ENCODE measurements at places on chromosomes 12 and 14.

- no peaks in the 10 kb centered on the region for H3K36me3 ChIP-seq
- H3K4me3 ChIP-seq, result no peak overlapping the region
- H3K4me1 ChIP-seq, result no peaks in the 10 kb centered on the region
- no peak for DNase-seq
These were observed 145.1 kb upstream of the C14orf180 start for GRCh38 chr14:104434214-104435076.

DNA sequence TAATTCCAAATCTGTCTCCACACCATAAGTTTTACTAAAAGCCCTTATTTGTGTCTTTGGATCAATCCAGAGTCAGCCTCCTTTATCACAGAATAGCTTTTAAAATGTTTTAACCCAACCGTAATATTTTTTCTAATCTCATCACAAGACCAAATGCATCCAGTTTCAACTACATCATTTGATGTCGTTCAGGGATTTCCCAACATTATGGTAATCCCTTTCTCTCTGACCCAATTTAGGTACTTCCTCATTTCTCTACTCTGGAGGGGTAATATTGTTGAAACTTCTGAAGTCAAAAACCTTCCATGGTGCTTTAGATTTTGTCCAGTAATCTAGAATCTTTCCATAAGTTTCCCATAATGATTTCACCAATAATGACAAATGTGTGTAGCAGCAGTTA, 596.8 kb downstream of the SOX5 start:
- no peak for DNase-seq
- H3K36me3 ChIP-seq, result no peaks in the 10 kb centered on the region
- no peaks in the 10 kb centered on the region for H3K27me3 ChIP-seq
- no peak overlapping the region for H3K4me3 ChIP-seq

DNA sequence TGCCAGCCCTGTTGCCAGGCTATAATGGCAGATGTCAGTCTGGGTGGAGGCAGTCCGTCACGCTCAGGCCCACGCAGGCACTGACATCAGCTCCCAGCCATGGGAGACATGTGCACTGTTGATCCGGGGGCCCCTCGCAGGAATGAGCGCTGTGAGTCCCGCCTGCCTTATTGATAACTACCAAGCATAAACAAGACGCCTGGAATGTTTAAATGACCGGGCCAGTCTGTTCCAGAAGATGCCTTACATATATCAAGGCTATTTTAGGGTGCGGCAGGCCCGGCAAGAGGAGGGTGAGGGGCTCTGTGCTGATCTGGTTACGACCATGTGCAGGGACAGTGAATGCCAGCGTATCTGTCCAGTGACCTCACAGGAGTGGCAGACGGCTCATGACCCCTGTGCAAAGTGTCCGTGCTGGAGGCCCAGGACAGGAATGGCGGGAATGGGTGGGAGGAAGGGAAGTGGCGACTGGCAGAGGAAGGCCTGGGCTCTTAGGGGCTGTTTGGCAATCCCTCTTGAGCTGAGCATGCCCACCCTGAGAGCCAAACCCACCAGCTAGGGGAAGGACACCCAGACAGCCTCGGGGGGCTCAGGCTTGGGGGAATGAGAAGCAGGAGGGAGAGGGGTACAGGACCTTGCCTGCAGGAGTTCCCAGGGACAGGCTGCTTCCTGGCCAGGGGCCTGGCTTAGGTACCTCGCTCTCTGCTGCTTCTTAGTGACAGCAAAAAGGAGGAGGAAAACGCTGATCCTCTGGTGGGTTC, 49.3 kb downstream of the DLK1 start:
- no peak overlapping the region for H3K4me3 ChIP-seq
- no peaks in the 10 kb centered on the region for H3K36me3 ChIP-seq
- no peak for DNase-seq
- no peaks in the 10 kb centered on the region for H3K27me3 ChIP-seq
- no peak overlapping the region for H3K27ac ChIP-seq
- H3K4me1 ChIP-seq, result no peaks in the 10 kb centered on the region

- H3K27me3 ChIP-seq, result no peaks in the 10 kb centered on the region
- no peaks in the 10 kb centered on the region for H3K36me3 ChIP-seq
- H3K27ac ChIP-seq, result no peak overlapping the region
- H3K4me1 ChIP-seq, result no peaks in the 10 kb centered on the region
- DNase-seq, result no peak
These were observed 17.1 kb upstream of the YBX3 start for GRCh38 chr12:10740182-10740581.

GRCh38 chr12:122834921-122835749, at the start of gene HIP1R:
Gene HIP1R (plus strand): TSS chr12:122835457. CDS start chr12:122835551, 94 bp downstream.
- H3K4me3 ChIP-seq, result peak within 1 kb of the TSS; percentile 77
- H3K36me3 ChIP-seq, result peaks cover 4% of the 10 kb centered on the region
- peak; percentile 49 for DNase-seq
- no peaks in the 10 kb centered on the region for H3K27me3 ChIP-seq
- H3K27ac ChIP-seq, result peak within 1 kb of the TSS; percentile 70

DNA sequence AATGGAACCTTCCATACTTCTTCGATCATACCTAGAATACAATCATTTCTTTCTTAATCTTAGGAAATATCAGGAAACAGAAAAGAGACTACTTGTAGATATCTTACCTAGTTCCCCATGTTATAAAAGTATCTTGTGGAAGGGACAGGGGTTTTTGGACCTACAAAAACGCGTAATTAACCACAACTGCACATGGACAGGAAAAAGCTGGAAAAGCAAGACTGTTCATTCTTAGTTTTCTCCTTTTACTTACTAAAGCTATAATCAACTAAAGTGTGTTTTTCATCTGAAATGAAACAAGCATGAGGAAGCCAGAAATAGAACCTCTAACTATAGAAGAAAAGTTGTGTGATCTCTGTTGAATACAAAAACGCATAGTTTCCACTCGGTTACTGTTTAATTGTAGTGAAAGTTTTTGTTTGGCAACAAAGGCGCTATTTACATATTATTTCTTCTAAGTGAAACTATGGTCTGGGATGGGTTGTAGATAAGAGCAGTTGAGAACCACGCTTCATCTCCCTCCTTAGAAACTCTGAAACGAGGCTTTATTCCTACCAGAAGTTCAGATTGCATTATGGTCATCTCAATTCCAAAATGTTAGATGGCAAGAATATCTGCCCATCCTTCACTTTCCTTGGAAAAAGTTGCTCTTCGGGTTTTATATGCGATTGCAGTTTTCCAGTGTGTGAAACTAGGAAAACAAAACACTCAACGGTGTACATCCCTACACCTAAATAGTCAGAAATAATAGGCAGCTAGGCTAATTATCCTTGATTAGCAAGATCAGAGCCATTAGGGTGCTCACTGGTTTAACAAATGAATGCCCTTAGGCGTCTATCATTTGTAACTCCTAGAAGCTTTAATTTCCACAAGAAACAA, 1.1 kb downstream of the BCAT1 start:
- H3K4me1 ChIP-seq, result peaks cover 12% of the 10 kb centered on the region
- H3K4me3 ChIP-seq, result peak overlapping the region; percentile 82
- H3K27me3 ChIP-seq, result no peaks in the 10 kb centered on the region
- H3K27ac ChIP-seq, result no peak overlapping the region

DNA sequence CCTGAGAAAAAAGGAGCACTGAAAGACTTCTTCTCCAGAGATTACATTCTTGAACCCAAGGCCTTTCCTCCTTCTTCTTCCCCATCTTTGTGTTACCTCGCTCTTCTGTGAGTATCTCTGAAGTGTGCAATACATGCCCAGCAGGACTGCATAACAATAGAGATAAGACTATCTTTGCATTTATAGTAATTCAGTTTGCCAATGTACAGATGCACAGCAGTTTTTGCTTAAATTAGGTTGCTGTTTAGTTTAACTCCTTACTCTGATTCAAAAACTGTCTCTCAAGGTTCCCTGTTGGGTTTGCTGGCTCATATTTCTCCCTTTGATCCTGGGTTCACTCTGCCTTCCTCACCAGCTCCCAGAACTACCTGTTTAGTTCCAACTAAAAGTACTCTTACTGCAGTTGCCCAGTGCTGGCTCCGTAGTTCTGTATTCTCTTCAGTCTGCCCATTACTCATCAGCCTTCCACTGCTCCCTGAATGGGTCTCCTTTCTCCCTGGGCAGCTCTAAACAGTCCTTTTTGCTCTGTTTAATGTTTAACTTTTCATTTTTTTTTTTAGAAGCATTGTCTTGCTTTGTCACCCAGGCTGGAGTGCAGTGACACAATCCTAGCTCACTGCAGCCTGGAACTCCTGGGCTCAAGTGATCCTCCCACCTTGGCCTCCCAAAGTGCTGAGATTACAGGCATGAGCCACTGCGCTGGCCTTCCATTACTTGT, 180.6 kb upstream of the CAND1 start:
- no peak for DNase-seq
- H3K36me3 ChIP-seq, result no peaks in the 10 kb centered on the region
- no peaks in the 10 kb centered on the region for H3K4me1 ChIP-seq

DNA sequence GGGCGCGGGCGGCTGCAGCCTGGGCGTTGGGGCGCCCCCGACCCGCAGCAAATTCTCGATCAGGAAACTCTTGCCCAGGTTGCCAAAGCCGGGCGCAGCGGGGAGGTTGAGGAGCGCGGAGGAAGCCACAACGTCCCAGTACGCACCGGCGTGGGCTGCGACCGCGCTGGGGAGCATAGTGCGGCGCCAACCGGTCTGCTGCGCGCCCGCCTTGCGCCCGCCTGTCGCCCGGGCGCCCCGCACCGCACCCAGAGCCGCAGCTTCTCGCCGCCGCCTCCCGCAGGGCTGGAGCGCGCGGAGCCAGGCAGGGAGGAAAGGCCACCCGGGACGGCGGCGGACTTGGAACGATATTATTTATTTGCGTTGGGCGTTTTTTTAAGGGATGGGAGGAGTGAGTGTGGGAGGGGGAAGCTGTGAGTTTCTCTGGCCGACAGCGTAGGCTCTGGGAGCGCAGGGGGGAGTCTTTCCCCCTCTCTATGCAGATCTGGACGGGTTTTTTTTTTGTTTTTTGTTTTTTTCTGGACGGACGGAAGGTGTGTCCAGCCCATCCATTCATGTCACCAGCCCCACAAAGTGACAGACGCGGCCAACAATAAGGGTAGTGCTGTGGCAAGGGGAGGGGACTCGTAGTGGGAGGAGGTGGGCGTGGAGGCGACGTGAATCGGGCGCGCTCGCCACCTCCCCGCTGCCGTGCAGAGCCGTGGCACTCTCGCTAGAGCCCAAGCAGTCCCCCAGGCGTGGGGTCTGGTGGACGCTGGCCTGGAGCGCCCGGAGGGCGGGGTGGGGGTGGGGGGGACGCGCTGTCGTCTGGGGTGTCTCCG, at the start of gene DBX2:
Gene DBX2, minus strand, starts transcription at position 349 of the 821 bp plus-strand sequence. Its CDS starts 172 bp downstream, at position 177.
- H3K4me1 ChIP-seq, result peaks cover 3% of the 10 kb centered on the region
- H3K27me3 ChIP-seq, result peaks cover 19% of the 10 kb centered on the region
- H3K4me3 ChIP-seq, result no peak within 1 kb of the TSS
- H3K27ac ChIP-seq, result no peak within 1 kb of the TSS
- no peaks in the 10 kb centered on the region for H3K36me3 ChIP-seq

DNA sequence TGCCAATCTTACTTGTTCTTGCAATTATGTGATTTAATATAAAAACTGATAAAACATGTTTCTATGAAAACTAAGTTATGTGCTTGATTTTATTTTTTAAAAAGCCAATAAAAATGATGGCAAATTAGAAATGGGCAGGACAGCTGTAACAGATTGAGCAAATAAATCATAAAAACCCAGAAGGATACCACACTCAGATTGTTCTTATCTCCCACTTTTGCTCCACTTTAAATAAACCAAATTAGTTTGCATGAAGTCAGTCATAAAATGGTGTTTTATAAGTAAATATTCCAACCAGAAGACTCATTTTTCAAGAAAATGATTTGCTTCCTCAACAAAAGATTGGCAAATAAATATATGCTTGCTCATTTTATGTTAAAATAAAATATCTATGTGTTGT, 307.9 kb upstream of the G2E3 start:
- no peaks in the 10 kb centered on the region for H3K27me3 ChIP-seq
- H3K4me1 ChIP-seq, result no peaks in the 10 kb centered on the region
- no peak overlapping the region for H3K27ac ChIP-seq
- H3K4me3 ChIP-seq, result no peak overlapping the region

- H3K4me1 ChIP-seq, result peaks cover 10% of the 10 kb centered on the region
- peak overlapping the region; percentile 55 for H3K4me3 ChIP-seq
- no peaks in the 10 kb centered on the region for H3K36me3 ChIP-seq
- H3K27me3 ChIP-seq, result peaks cover 33% of the 10 kb centered on the region
These were observed 905 bp downstream of the CISTR start for GRCh38 chr12:53750812-53751335.

DNA sequence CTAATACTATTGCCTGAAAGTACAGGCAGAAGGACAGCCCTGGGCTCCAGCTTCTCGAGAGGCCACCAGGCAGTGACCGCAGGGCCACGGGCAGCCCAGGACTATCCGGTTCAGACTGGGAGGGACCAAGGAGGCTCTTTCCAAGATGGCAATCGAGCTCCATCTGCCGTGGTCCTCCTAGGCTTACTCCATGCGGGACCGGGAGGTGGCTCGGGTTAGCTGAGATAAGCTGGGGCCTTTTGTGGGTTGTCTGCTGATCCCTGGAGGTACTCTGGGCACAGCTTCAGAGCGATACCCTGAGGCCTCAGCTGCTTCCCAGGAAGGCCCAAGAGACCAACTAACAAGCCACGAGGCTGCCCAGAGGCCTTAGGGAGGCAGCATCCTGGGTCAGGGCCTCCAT, 33.1 kb downstream of the SNRNP35 start:
- H3K27me3 ChIP-seq, result peaks cover 3% of the 10 kb centered on the region
- H3K4me1 ChIP-seq, result no peaks in the 10 kb centered on the region
- H3K27ac ChIP-seq, result no peak overlapping the region
- H3K36me3 ChIP-seq, result no peaks in the 10 kb centered on the region

DNA sequence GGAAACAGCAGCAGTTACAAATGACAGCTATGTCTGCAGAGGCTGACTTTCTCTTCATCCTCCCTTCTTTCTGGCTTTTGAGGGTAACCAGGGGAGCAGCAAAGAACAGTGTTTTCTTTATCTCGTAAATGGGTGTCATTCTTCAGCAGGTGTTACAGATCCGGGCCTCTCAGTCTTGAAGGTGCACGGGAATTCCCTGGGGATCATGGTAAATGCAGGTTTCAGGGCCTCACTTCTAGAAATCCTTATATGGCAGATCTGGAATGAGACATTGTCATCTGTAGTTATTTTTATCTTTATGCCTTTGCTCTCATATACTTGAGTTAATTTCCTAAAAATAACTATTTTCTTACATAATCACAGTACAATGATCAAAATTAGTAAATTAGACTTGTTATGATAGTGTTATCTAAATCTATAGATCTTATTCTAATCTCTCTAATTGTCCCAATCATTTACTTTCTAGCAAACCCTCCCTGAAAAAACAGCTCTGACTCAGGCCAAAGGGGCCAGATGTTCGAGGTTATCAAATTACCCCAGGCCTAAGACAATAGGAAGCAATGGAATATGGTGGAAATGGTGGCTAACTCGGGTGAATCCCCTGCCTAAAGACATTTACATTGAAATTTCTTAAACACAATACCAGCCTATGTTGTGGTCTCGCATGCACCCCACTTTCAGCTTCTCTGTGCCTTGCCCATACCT, 145.0 kb downstream of the CAND1 start:
- H3K27ac ChIP-seq, result no peak overlapping the region
- DNase-seq, result no peak
- no peaks in the 10 kb centered on the region for H3K36me3 ChIP-seq
- no peak overlapping the region for H3K4me3 ChIP-seq
- no peaks in the 10 kb centered on the region for H3K27me3 ChIP-seq

GRCh38 chr14:103316721-103317121, 17.3 kb upstream of the EIF5 start:
- H3K4me3 ChIP-seq, result no peak overlapping the region
- no peaks in the 10 kb centered on the region for H3K4me1 ChIP-seq
- DNase-seq, result no peak
- H3K27me3 ChIP-seq, result peaks cover 46% of the 10 kb centered on the region
- no peak overlapping the region for H3K27ac ChIP-seq
